Common myeloid progenitor, CD34-positive (primary cell): ENCODE measurements at places on chromosomes 2 and 18.

- no peak for DNase-seq
Measured at GRCh38 chr2:217289177-217289906, 429.5 kb upstream of the TNP1 start.

GRCh38 chr18:67639872-67640271 lies 123.4 kb upstream of the DSEL start:
- no peak for DNase-seq

DNA sequence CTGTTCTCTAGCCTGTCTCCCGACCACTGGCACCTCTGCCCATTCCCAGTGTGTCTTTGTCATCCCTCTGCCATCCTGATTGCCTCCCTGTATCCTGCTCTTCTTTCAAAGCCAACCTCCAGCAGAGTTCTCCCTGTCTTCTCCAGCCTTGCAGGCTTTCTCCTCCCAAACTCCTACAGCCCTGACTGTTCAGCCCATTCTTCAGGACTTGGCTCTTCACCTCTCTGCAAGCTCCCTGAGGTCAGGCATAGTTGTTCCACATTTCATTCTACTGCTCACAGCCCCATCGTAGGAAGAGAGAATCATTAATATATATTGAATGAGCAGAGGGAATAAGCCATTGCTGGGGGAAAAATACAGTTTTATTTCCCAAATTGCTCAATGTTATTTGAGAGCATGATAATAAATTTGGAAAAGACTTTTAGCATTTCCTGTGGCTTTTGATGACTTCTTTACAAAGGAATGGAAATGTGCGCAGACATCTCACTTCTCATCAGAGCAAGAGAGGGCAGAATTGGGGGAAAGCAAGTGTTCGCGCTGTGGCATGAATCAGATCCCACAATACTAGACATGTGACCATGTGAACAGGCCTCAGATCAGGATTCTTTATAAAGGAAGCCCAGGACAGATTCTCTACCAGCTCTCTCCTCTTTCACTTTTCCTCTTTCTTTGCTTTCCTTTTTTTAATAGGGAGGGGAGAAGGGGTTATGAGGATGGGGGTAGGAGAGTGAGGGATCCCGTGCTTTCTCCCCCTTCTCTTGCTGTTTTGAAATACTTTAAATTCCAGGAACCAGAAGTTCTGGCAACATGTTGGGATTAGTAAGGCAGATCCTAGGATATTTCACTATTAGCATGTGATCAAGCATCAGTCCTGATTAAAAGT lies 37.4 kb downstream of the EPAS1 start:
- no peak for DNase-seq

- DNase-seq, result peak; percentile 93
Measured at GRCh38 chr2:98455494-98455976, 10.9 kb downstream of the INPP4A start.

- no peak for DNase-seq
Measured at GRCh38 chr2:163455815-163456214, 280.0 kb downstream of the FIGN start.

DNA sequence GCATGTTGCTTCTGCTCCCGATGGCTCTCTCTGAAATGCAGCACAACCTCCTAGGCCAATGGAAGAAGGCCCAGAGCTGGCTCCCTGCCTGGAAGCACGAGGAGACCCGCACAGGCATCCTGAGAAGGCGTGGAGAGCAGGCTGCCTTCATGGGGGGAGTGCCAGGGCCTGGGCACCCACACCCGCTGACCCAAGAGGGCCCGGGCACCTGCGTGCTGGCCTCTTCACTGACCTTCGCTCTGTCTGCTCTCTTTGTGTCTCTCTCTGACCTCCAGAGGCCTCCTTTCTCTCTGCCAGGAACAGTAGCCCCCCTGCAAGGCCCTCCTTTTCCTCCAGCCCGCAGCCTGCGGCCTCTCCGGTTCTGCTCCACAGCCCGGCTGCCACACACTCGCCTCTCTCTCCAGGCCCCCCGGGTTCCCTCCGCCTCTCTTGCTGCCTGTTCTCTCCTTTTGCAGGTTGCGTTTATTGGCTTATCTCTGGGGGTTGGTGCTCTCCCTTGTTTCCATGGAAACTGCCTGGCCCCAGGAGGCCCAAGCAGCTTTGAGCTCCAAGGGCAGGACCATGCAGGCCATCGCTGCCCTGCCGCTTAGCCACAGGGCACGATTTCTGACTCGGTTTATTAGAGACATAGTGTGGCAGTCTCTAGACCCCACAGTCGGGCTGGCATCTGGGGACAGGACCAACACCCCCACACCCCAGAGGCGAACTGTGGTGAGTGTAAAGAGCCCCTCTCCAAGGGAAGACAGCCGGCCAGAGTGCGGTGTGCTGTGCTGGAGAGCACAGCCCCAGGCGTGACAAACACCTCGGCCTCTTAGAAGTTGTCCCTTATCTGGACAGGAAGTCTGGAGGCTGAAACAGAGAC lies 1.7 kb downstream of the MZT2B start:
- DNase-seq, result no peak

- DNase-seq, result no peak
Measured at GRCh38 chr2:172088245-172089004, 3.1 kb downstream of the DLX1 start.

GRCh38 chr2:65767946-65768345 lies 335.5 kb upstream of the SPRED2 start:
- DNase-seq, result no peak

GRCh38 chr2:107001964-107002696 lies 116.2 kb upstream of the ST6GAL2 start:
- no peak for DNase-seq

DNA sequence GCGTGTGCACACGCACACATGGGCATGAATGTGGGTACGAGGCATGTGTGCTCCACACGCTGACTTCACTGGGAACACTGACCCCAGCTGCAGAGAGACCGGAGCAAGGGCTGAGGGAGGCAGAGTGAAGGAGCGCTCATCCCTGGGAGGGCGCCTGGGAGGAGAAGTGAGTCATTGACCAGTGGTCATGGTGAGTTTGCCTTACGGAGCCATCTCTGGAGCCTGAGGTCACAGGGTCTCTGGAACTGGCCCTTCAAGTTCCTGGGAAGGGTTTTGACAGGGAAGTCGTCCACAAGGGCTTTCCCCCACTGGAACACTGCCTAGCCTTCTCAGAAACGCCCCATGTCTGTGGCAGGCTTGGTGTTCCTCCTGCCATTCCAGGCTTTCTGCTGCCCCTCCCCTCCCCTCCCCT lies 14.3 kb upstream of the TMEM185B start:
- DNase-seq, result no peak

DNA sequence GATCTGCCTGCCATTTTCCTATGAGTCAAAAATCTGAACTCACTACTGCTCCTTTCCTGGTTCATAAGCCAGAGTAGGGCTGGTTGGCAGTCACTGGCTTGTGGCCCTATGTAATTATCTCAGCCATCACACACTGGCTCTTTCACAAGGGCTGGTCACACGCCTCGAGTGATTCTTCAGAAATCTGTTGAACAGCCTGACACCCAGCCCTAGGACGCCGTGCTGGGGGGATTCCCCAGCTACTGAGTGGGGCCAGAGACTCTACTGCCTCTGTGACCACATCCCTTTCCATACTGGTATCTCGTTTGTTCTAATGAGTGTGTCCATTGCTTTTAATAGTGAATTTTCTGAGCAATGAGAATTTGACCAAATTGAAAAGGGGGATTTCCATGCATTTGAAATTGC lies 45.8 kb upstream of the RBM44 start:
- peak; percentile 69 for DNase-seq

DNA sequence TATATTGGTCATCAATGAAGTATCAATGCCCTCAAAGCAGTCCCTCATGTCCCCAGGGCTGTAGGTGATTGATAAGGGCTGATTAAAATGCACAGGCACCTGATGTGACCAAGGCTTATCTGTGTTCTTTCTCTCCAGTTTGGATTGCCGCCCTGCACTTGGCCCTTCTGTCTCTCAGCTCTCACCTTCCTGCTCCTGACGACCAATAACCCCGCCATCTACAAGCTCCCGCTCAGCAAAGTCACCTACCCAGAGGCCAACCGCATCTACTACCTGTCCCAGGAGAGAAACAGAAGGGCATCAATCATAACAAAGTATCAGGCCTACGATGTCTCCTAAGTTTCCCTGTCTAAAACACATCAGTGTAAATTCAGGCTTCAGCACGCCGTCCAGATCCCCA lies 41.8 kb upstream of the SLC14A1 start:
- no peak for DNase-seq

DNA sequence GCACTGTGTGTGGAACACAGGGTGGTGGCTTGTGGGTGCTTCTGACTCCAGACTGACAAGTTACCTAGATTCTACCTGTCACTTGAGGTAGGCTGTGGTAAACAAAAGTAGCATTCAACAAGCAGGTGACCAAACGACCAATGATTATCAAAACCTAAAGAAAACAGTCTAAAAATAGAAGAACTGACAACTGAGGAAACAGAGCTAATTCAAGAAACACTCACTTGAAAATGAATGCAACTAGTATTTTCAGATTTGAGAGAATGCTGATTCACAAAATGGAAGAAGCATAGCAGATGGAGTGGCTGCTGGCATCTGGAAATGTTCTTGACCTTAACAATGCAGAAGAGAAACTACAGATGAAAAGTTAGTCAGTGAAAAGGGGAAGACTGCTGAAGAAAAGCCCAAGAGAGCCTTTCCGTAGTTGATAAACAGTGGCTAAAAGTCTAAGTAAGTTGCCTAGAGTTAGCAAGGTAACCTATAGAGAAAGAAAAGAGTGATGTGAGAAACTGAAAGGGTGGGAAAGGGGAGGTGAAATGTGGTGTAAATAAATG lies 170.4 kb downstream of the NCK2 start:
- no peak for DNase-seq

- DNase-seq, result no peak
Measured at GRCh38 chr18:59264651-59265245, 8.5 kb downstream of the RAX start.

DNA sequence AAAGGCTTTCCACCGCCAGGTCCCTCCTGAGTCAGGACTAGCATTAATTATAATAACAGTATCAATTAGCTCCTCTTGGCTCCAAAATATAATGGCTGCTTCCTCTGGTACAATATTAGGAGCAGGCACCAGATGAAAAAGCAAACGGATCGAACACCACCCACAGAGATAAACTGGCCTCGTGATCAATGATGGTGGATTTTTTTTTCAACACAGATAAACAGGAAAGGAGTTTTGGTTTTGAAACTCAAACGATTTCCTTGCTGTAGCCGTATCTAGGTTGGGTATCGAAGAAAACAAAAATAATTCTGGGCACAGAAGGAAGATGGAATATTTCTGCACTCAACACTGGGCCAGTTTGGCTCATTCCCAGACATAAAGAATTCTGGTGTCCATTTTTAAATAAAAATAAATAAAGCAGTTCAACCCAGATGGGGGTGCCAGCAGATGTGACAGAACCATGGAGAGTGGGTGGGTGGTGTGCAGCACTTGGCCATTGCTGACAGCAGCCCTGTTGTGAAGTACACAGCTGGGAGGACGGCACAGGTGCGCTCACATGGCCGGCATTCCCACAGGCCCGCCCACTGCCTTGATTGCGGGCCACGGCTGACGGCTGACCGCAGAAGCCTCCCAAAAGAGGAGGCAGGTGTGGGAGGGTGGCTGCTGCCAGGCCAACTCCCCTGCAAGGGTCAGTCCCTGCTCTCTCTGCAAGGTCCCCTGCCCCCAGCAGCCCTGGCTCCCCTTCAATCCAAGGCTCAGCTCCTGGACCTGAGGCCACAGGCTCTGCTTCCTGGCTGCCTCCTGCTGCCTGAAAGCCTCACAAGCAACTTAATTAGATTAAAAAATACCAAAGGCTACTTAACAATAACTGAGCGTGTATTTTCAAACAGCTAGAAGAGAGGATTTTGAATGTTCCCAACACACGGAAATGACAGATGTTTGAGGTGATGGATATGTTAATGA lies 351.9 kb upstream of the ID2 start:
- DNase-seq, result peak; percentile 49

- DNase-seq, result no peak
Measured at GRCh38 chr2:128363934-128364361, 45.3 kb upstream of the HS6ST1 start.

GRCh38 chr2:121567452-121567851 lies 36.8 kb downstream of the RNU4ATAC start:
- DNase-seq, result no peak

- DNase-seq, result no peak
Measured at GRCh38 chr2:122148128-122148767, 392.8 kb downstream of the TSN start.

DNA sequence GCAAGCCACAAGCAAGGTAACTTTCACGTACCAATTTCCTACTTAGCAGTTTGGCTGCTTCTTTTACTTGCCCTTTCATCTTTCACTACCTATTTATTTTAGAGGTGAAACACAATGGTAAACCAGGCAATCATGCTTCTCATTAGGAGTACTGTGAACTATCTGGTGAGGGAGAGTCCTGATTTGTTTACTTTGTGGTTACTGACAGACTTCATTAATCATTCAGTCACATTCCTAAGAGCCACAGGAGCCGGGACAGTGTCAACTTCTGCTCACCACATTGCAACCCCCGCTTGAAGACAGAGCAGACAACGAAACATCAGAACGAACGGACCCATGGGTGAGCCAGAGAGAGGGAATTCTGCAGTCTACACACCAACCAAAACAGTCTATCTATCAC lies 28.8 kb downstream of the TUBB6 start:
- DNase-seq, result no peak

- DNase-seq, result peak; percentile 10
Measured at GRCh38 chr2:237227592-237228280, 142.0 kb downstream of the COPS8 start.

- DNase-seq, result no peak
Measured at GRCh38 chr2:188327518-188328213, 36.0 kb downstream of the GULP1 start.

GRCh38 chr2:173557497-173557896 lies 202.8 kb downstream of the CDCA7 start:
- no peak for DNase-seq

GRCh38 chr2:153394686-153395085 lies 83.9 kb downstream of the RPRM start:
- no peak for DNase-seq

GRCh38 chr2:44397447-44398175 lies 35.9 kb downstream of the CAMKMT start:
- no peak for DNase-seq

DNA sequence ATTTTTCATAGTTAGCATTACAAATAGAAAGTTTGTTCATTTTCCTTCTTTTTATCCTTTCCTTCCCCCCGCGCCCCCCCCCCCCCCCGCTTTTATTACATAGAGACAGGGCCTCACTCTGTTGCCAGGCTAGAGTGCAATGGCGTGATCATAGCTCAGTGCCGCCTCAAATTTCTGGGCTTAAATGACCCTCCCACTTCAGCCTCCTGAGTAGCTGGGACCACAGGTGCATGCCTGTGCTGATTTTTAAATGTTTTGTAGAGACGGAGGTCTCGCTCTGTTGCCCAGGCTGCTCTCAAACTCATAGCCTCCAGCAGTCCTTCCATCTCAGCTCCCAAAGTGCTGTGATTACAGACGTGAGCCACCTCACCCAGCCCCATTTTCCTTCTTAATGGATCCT lies 91.2 kb upstream of the ALPP start:
- no peak for DNase-seq

GRCh38 chr2:158967114-158967730 lies 1.2 kb upstream of the TANC1 start:
- peak; percentile 24 for DNase-seq

DNA sequence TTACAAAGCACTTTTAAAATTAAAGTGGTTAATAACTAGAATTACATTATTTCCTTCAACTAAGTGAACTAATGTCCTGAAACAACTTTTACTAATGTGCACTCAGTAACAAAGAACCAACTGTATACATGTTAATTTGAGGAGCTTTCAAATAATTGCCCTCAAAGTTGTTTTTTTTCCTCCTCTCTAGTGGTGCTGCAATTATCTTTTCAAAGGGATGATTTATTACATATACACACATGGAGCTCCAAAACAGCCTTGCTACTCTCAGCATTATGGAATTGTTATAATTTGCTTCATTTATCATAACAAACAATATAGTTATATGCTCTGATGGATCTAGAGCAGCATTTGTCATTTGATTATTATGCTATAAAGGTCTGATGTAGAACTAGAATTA lies 246.3 kb upstream of the RASGRP3 start:
- no peak for DNase-seq
